ENCODE measurements at places on chromosomes 16 and 17. TPM values are rescaled to one million over a fixed set of nuclear protein-coding genes. Genes with fewer than 3 reads are reported as not detected.

The COIL gene
- total RNA-seq, result 20.6 TPM

The SLFN14 gene
- total RNA-seq, result 0.47 TPM

The DNAI2 gene
- total RNA-seq, result 0.35 TPM

The SLC5A11 gene
- not detected for total RNA-seq

The KRT27 gene
- not detected for total RNA-seq

The GPR142 gene
- total RNA-seq, result not detected

The MYH1 gene
- total RNA-seq, result not detected
